ENCODE measurements at places on chromosomes 1 and 21. TPM values are rescaled to one million over a fixed set of nuclear protein-coding genes. Genes with fewer than 3 reads are reported as not detected.

ANGPTL3 gene
- polyA plus RNA-seq = not detected

DNA sequence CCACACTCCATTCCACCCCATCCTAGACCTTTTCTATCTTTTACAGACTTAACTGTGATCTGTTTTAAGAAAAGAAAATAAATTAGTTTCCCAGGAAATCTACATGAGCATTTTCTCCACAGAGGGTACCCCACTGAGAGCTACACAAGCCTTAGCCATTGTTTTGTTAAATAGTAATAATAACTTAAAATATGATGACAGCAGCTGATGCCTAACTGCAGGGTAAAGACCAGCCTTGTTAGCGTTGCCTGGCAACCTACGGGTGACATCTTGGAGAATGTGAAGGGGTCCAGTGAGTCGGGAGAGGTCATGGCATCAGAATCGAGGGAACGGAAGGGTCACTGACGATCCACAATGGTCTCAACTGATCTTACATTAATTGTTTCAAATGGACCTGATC is 233.2 kb upstream of the PBX1 start:
- H3K27me3 ChIP-seq = peaks cover 3% of the 10 kb centered on the region
- H3K27ac ChIP-seq = no peak overlapping the region
- H3K4me3 ChIP-seq = no peak overlapping the region
- peaks cover 1% of the 10 kb centered on the region for H3K4me1 ChIP-seq
- no peaks in the 10 kb centered on the region for H3K36me3 ChIP-seq

DNA sequence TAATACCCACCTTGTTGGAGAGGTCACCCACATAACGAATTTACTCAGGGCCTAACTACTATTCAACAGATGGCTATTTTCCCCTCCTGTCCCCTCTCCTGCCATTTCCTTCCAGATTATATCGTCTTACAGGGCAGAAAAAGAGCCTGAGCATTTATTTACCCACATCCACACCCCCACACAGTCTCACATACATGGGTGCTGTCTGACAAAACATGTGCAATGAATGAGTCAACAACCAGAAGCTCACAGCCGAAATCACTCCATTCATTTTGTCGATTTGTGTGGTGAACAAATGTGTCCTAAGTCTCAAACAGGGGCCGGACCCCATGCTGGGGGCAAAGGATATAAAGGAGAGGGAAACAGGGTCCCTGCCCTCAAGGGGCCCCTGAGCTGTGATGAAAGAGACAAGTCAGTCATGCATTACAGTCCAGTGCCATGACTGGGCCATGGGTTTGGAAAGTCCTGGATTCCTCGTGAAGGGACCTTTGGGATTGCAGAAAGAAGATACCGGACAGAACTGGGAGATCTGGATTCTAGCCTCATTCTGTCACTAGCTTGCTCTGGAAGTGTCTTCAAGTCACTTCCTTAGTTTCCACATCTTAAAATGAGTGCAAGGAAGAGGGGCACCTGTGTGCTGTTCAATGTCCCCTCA is 16.4 kb upstream of the ZNF683 start:
- no peak overlapping the region for H3K4me3 ChIP-seq
- H3K27me3 ChIP-seq = no peaks in the 10 kb centered on the region

GRCh38 chr1:106063510-106063909 is 993.0 kb upstream of the PRMT6 start:
- DNase-seq = no peak
- no peaks in the 10 kb centered on the region for H3K4me1 ChIP-seq
- no peak overlapping the region for H3K27ac ChIP-seq

All from naive thymus-derived CD8-positive, alpha-beta T cell (primary cell).